ENCODE measurements at places on chromosomes 5 and 9.

GRCh38 chr9:16266648-16267276, 603.7 kb downstream of the BNC2 start:
- no peak for DNase-seq

DNA sequence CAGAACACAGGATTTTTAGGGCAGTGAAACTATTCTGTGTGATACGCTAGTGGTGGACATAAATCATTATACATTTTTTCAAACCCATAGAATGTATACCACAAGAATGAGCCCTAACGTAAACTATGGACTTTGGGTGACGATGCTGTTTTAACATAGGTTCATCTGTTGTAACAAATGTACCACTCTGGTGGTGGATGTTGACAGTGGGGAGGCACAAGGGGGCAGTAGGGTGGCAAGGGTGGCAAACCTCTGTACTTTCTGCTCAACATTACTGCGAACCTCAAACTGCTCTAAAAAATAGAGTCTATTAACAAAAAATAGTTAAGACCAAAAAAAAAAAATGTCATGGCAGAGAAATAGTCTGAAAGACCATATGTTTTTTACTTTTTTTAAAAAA, 9.1 kb upstream of the MVB12B start:
- peak; percentile 35 for DNase-seq

GRCh38 chr5:88708021-88708420, 175.0 kb downstream of the MEF2C start:
- DNase-seq = no peak

- no peak for DNase-seq
Measured at GRCh38 chr5:172564883-172565282, 76.2 kb upstream of the NEURL1B start.

GRCh38 chr9:38619556-38620447, 594 bp downstream of the ANKRD18A start:
- DNase-seq = no peak

DNA sequence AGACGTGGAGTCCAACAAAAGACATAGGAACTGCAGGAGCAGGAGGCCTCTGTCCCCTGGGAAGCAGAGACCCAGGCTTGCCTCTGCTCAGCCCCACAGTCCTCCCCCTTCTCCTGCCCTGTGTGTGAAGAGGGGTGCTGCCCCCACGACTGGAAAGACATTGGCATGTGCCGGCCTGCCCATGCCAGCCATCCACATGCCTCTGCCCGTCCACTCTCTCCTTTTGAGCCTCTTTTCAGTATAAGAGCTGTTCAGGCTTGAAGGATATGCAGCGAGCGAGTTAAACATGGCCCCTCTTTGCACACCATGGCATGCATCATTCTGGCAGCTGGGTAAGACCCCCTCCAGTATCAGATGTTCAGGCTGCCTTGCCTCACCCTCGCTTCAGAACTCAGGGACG, 159.7 kb upstream of the OTULINL start:
- DNase-seq = no peak

- DNase-seq = no peak
Measured at GRCh38 chr5:40911266-40911665, 2.0 kb downstream of the C7 start.

DNA sequence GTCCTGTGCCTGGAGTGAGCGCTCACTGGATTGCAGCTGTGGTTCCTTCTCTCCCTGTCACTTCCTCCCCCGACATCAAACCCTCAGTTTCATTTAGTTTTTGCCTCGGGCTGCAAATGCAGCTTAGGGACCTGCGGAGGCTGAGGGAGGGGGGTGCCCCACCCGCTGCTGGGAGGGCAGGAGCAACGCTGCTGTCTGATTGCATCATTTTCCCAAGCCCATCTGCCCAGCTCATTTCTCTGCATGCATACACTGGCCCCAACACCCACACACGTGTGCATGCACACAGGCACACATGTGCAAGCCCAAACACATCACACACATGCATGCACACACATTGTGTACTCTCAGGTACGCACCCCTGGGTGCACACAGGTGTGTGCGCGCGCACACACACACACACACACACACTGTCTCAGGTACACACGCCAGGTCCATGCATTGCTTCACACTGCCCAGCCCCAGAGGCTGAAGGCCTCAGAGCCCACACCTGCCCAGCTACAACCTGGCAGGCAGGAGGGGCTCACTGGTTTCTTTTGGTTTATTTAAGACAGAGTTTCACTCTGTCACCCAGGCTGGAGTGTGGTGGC, 3.4 kb downstream of the ASS1 start:
- DNase-seq = peak; percentile 78

GRCh38 chr5:173512637-173513435, 103.6 kb downstream of the BOD1 start:
- DNase-seq = no peak

GRCh38 chr5:181131514-181131913, 545 bp upstream of the OR2V1 start:
- no peak for DNase-seq

- DNase-seq = no peak
Measured at GRCh38 chr5:5686356-5686755, 263.9 kb downstream of the ICE1 start.

GRCh38 chr9:111405701-111406100, 75.7 kb upstream of the OR2K2 start:
- no peak for DNase-seq

DNA sequence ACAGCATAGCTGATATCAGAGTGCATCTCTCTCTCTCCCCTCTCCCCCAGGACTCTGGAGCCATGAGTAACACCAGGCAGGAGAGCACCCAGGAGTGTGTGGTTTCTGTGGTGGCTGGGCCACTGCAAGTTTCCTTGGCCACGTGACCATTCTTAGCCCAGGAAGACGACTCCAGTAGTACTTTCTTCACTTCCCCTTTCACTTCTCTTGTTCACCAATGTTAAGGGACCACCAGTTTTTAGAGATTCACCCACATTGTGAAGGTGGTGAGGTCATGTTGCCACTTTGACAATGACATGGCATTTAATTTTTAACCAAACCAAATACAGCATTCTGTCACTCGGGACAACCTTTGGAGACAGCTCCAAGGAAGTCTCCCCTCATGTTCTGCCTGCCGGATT, 17.9 kb upstream of the DAPK1 start:
- DNase-seq = peak; percentile 23

- no peak for DNase-seq
Measured at GRCh38 chr9:1366276-1366675, 316.1 kb downstream of the DMRT2 start.

GRCh38 chr9:78325846-78326360, 29.0 kb downstream of the PSAT1 start:
- DNase-seq = no peak

DNA sequence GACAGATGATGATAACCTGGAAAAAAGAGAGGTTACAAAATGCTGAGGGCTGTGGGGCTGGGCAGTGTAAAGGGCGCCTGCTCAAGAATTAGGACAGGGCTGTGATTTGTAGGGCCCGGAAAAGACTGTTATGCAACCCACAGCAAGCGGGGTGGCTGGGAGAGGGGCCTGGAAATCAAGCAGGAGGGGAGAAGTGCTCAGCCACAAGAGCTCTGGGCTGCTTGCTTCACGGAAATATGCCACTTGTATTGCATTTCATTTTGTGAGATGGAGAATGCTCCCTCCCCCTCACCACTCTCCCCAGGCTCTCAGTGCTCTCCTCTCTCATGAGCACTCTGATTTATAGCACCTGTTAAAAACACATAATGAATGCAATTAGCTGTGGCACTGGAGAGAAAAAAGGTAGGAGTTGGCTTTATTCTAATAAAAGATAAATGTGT, 8.4 kb upstream of the HAND1 start:
- DNase-seq = no peak

GRCh38 chr5:166540156-166540555, 1751.3 kb upstream of the WWC1 start:
- DNase-seq = no peak

DNA sequence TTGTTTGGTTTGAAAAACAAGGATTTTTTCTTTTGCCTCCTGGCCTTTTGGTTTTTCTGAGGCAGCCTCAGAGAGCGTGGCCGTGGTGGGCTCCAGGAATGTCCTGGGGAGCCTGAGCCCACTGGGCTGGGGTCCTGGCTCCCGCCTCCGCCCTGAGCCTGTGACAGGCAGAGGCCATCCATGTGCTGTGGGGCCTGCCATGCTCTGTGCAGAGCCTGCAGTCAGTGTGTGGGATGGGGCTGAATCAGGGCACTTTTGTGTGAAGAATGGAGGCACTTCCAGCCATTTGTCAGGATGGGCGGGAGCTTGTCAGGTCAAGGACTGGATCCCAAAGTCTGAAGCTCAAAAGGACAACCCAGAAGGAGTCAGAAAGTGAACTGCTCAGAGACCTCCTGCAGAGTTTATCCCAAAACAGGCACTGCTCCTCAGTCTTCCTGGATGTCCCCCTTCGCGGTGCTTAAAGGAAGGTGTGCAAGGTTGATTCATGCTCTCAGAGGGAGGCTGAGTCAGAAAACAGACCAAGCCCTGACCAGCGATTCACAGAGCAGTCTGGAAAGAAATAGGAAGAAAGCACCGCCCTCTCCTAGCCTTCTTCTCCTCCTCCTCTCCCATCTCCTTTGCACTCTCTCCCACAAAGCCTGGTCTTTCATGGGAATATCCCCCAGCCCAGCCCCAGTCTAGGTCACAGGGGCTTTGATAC, 53.2 kb downstream of the MVB12B start:
- no peak for DNase-seq

DNA sequence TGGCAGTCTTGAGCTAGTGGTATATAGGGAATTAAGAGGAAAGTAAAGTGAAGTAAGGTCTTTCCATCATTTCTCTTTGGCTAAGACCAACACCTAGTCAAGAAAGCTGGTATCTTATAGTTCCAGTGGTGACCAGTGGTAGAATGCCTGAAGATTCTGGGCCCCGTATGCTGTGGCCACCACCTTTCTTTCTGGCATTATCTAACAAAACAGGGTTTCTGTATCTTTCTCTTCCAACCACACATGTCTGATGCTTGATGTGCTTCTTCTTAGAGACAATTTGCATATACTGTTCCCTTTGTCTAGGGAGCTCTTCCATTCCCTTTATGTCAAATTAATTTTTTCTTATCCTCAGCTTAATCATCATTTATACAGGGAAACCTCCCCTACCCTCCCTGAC, 109.9 kb upstream of the SSBP2 start:
- no peak for DNase-seq

DNA sequence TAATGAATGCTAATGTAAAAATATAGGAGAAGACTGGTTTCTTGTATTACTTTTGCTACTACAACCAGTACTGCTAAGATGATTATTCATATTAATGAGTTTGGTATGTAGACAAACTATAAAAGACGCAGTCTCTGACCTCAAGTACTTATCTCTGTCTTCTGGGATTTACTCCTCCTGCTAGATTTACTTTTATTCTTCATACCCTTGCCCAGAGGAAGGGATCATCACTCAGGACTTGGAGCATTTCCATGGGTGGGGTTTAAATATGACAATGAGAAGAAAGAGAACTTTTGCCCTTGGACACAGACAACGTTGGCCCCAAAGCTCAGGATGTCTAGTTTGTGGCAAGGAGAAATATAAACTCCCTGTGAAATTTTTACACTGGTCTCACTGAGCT, 126.1 kb downstream of the BNC2 start:
- peak; percentile 70 for DNase-seq

DNA sequence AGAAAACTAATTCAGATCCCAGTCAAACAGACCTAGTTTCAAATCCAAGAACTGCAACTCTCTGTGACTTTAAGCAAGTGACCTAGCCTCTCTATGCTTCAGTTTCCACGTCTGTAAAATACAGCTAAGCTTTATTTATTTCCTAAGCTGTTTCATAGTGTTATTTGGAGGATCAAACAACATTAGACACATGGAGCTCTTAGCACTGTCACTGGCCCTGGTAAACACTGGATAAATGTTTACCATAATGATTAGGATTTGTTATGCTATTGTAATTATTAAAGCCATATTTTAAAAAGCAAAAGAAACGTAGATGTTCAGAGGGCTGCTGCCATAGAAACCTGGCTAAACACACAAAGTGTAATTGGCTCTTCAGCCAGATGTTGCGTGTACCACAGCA, 26.6 kb upstream of the C5orf58 start:
- DNase-seq = no peak

DNA sequence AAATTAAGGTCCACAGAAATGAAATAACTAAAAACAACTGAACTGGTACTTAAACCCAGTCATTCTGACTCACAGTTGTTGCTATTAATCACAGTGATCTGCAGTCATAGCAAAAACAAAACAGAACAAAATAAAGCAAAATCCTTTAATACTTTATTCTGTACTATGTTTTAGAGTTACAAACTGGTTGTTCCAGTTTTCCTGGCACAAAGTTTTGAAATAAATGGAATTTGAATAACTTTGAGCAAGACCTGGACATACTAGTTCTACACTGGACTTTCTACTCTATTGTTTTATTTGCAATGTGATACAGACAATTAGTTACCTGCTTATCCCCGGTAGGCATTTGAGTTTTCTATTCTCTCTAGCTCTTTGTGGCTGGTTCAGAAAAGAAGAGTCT, 147.9 kb downstream of the DMRT2 start:
- DNase-seq = no peak

- DNase-seq = peak; percentile 79
Measured at GRCh38 chr9:105069696-105070095, 141.7 kb upstream of the ABCA1 start.

- peak; percentile 54 for DNase-seq
Measured at GRCh38 chr5:152178350-152178699, 226.8 kb downstream of the NMUR2 start.

GRCh38 chr5:43316421-43316820, 3.2 kb upstream of the HMGCS1 start:
- DNase-seq = no peak

- DNase-seq = no peak
Measured at GRCh38 chr9:1071730-1072129, 21.6 kb downstream of the DMRT2 start.

- DNase-seq = no peak
Measured at GRCh38 chr5:97107318-97107717, 35.1 kb downstream of the LIX1 start.

DNA sequence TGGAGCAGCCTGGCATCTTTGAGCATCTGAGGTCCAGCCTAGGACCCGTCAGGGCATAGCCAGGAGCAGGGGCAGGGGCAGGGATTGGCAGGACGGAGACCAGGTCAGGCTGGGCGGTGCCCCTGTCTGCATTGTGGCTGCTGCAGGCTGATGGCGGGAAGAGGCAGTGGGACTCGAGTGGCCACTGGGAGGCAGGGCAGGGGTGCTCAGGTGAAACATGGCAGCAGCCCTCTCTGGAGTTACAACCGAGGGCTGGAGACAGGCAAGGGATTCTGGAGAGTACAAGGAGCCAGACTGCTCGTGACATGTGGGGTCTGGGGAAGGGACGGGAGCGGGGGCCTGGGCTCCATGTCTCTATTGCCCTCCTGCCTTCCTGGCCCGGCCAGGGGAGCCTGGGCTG, 97.4 kb upstream of the RAPGEF1 start:
- no peak for DNase-seq

- DNase-seq = no peak
Measured at GRCh38 chr5:143004361-143005145, 234.4 kb downstream of the ARHGAP26 start.

All from EH (cell line).